ENCODE measurements at places on chromosomes 16 and 17.

- DNase-seq = no peak
Observed at GRCh38 chr17:45108051-45108450, 24.3 kb downstream of the PLCD3 start.

DNA sequence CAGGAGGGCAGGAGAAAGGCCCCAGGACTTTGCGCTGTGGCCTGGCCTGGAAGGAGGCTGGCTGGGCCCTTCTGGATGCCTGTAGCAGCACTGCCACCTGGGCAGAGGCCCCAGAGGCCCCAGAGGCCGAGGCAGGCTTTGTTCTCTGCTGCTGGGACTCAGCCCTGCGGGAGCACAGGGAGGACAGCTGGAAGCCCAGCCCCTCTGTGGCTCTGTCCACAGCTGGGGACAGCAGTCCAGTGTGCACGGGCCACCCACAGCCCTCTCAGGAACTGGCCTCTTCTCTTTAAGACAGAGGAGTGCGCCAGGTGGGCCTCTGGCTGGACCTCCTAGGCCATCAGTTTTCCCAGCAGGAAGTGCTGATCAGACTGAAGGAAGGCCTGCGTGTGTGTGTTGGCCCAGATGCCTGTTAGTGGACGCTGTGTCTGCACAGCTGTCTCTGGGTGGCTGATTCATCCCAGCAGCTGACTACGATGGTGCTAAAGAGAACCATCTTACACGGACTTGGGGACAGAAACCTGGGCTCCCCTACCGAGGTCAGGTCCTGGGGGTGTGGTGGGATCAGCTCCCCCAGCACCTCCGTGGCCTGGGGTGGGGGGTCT, 26.9 kb upstream of the ZNF750 start:
- DNase-seq = no peak

GRCh38 chr17:65193305-65193704, 56.1 kb downstream of the RGS9 start:
- DNase-seq = no peak

- no peak for DNase-seq
Observed at GRCh38 chr16:77724174-77724573, 1.9 kb downstream of the NUDT7 start.

DNA sequence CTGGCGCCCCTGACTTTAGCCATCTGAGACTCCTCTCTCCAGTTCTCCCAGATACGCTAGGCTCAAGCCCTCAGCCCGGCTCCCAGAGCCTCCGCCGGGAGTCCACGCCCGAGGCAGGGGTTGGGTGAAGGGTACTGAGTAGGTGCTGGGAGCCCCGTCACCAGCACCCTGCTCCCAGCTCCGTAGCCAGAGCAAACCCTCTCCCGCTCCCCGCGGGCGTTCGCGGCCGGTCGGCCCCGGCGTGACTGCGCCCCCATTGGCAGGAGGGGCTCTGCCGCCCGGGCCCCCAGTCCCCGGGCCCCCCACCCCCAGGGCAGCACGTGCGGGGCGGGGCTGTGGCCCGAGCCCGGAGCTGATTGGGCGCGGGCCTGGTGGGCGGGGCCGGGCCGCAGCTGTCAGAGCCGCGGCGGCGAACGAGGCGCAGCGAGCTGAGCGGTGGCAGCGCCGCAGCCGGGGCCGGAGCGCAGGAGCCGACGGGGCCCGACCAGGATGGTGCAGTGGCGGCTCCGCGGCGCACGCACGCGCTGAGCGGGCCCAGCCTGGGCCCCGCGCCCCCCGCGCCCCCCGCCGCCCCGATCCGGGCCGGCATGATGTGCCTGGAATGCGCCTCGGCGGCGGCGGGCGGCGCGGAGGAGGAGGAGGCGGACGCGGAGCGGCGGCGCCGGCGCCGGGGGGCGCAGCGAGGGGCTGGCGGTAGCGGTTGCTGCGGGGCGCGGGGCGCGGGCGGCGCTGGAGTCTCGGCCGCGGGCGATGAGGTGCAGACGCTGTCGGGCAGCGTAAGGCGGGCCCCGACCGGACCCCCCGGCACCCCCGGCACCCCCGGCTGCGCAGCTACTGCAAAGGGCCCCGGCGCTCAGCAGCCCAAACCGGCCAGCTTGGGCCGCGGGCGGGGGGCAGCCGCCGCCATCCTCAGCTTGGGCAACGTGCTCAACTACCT, at the start of gene SPNS2:
Gene SPNS2, plus strand, starts transcription at position 421 of the 937 bp plus-strand sequence. Its CDS starts 167 bp downstream, at position 588.
- DNase-seq = no peak

GRCh38 chr17:30117675-30118081, 1.1 kb downstream of the NSRP1 start:
- DNase-seq = no peak

DNA sequence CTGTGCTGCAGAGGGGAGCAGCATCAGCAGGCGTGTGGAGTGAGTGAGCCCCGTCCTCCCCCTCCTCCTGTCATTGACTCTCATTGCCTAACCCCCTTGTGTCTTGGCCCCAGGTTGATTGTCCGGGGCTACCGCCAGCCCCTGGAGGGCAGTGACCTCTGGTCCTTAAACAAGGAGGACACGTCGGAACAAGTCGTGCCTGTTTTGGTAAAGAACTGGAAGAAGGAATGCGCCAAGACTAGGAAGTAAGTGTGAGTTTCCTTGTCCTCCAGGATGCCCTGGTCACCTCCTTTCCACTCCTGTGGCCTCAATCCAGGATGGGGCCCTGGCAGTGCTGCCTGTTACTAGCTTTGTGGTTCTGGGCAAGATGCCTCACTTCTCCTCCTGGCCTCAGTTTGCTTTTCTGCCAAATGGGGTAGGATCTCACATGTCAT, 87.0 kb downstream of the ABCC1 start:
- DNase-seq = no peak

DNA sequence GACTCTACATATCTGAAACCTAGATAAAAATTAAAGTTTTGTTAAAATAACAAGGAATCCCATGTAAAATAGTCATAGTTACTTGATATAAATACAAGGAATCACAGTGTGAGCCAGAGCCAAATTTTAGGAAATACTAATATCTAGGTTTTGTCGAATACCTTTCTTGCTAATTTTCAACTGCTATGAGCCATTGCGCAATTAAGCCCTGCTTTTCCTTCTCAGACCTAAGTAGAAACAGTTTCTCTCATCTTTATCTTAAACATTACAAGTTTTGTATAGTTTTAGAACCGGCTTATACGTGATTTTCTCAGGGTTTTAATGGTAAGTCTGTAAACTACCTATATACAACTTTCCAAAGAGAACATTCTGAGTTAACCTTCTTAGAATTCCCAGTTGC, 157.4 kb upstream of the NOG start:
- DNase-seq = no peak

- no peak for DNase-seq
Observed at GRCh38 chr17:61701334-61701733, 110.3 kb upstream of the NACA2 start.

GRCh38 chr17:74758848-74759168, 10.4 kb downstream of the NHERF1 start:
- peak; percentile 52 for DNase-seq

- no peak for DNase-seq
Observed at GRCh38 chr16:56013962-56014552, 138.9 kb upstream of the CES5A start.
